ENCODE measurements at places on chromosomes 2 and 18.

DNA sequence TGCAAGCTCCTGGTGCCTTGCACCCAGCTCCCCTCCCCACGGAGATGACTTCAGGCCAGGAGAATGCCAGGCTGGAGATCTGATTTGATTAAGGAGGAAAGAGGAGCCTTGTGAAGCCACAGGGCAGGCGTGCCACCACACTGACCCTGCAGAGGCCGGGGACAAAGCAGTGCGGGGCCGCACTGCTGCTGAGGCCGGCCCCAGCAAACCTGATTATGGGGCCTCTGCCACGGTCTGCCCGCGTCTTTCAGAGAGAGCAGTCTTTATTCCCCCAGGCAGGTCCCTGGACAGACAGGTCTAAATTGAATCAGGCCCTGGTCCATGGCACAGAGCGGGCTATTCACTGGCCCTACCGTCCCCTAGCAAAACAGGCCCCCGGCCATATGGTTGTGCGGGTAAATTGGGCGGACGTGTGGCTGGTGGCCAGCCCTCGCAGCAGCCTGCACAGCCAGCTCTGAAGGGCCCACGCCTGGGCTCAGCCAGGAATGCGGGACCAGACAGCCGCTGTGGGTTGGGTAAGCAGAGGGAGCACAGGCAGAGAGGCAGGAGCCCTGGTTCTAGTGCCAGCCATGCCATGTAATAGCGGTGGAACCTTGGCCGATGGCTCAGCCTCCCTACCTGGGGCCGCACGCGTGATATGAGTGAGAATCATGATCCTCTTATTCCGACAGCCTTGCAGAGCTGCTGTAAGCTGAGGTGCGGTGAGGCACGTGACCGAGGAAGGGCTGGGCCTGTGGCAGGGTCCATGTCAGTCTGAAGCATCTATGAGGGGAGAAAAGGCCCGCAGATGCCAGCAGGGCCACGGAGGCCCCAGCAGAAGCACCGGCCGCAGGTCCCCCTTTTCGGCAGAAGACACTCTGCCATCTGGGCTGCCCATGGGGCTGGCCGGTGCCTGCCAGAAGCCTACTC, 97.3 kb upstream of the MYCN start:
- DNase-seq = no peak

DNA sequence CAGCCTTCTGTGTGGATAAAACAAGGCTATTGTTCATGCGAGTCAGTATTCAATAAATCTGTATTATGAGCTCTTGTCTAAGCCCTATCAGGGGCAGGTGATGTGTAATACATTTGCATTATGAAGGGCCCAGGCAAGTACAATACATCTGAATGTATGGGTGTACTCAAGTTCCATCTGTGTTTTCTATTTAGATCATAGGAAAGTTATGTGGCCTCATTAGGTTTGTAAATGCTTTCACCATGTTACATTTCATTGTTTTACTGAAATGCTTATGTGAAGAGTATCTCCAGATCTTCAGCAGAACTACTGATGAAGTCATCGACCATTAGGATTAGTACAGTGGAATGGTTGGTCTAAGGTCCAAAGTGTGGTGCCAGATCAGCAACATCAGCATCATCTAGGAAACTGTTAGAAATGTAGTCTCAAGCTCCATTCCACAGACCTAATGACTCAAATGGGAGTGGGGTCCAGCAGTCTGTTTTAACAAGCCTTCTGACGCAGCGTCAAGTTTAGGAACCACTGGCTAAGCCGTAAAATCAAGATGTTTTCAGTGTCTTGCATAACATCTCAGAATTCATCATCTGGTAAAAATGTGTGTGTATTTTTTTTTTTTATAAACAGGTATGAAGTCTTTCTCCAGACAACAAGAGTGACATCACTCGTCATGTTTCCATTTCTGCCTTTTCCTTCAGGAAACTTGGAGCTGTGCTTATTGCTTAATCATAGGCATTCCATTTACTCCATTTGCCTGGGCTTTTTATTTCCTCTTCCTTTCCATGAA, 80.5 kb downstream of the LYPD6 start:
- no peak for DNase-seq

DNA sequence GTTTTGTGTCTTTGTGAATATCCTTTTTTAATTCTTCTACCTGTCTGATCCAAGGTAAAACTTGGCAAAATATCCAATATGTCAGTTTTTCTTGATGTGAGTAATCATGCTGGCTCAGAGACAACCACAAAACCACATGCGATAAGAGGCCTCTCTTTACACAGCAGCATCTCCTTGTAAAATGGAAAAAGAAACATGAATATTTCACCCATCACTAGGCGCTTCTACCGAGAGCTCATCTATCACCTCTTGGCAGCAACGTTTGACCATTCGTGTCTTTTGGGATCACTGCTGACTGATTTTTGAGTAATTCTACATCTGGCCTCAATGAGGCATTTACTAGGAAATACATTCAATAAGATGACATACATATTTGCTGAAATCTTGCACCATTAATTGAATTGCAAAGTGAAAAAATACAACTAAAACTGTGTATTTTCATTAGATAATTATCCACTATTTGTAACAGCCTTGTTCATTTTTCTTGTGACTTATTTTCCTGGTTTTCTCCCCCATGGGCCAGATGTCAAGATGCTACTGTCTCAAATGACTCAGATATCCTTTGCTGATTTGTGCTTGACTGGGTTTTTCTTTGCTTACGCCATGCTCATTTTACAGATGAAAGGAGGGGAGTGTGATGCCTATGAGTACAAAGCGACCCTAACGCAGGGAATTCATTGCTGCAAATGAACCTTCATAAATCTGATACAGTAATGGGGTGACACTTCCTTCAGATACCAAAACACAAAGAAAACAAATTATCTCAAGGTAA, 467.5 kb downstream of the FBXO15 start:
- DNase-seq = no peak

DNA sequence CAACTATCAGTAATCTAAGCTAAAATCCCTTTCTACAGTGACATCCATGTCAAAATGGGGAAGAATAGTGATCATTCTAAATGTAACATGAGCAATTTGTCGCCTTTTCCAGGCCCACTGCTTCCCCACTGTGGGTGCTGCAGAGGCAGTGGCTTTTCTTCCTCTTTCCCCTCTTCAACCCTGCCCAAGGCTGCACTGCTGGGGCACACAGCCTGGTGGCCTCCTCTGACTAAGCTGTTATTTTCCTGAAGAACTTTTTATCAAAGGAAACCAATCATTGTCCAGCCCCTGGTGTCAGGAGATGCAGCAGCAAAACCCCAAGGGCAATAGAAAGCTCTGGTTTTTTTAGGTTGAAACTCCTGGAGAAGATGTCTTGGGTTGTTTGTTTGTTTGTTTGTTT, 117.6 kb upstream of the KLF7 start:
- no peak for DNase-seq

DNA sequence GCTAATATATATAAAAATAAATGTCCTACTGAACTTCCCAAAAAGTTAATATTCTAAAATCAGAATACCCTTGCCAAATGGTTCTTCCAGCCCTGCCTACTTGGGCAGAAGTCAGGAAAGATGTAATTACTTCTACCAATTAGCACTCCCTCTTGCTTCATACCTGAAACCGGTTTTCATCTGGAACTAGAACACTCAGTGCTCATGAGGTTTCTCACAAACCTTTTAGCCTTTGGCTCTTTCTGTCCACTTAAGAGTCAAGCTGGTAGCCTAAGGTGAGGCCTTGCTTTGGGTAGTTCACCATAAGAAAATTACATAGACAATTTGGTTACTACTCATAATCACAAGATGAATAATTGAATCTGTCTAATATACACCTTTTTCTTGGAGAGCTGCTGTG, 4.1 kb downstream of the DSG3 start:
- DNase-seq = no peak

DNA sequence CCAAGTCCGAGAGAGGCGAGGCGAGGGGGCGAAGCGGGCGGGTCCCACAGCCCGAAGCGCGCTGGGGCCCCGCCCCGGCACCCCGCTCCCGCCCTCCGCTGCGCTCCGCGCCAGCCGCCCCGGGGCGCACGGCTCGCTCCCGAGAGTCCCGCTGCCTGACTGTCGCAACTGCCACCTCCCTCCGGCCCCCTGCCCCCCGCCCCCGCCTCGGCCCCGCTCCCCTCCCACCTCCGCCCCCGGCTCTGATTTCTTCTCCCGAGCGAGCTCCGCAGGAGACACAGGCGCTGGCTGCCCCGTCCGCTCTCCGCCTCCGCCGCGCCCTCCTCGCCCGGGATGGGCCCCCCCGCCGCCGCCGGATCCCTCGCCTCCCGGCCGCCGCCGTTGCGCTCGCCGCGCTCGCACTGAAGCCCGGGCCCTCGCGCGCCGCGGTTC, at the start of gene WNT6:
TSS of gene WNT6 (plus strand) at position 250 of the 432 bp plus-strand sequence. CDS start 233 bp downstream, outside the sequence.
- no peak for DNase-seq

- DNase-seq = no peak
Measured at GRCh38 chr2:217599906-217600305, 402.9 kb downstream of the TNS1 start.

GRCh38 chr2:172698041-172698863, 37.4 kb upstream of the RAPGEF4 start:
- DNase-seq = no peak

GRCh38 chr2:17851731-17852585, 26.5 kb upstream of the KCNS3 start:
- DNase-seq = no peak

DNA sequence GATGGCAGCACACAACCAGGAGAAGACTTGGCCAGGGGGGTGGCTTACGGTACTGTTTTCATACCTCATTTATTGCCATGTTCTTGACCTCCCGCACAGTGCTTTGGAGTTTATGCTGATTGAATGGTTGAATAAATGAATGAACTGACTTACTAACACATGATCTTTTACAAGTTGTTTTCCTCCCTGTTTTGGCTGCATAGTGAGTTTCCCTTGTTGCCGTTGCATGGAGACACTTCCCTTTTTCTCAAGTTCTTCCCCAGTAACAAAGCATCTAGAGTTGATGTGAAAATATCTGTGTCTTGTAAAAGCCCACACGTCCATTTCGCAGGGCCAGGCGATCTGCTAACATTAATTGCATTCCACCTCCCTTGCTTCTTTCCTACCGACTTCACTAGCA, 35.7 kb upstream of the RAB1A start:
- DNase-seq = no peak

GRCh38 chr18:37361335-37362157, 204.1 kb downstream of the CELF4 start:
- no peak for DNase-seq
